ENCODE measurements at places on chromosomes 16 and 17.

- no peak for DNase-seq
Measured at GRCh38 chr17:61869138-61869537, 5.8 kb upstream of the BRIP1 start.

DNA sequence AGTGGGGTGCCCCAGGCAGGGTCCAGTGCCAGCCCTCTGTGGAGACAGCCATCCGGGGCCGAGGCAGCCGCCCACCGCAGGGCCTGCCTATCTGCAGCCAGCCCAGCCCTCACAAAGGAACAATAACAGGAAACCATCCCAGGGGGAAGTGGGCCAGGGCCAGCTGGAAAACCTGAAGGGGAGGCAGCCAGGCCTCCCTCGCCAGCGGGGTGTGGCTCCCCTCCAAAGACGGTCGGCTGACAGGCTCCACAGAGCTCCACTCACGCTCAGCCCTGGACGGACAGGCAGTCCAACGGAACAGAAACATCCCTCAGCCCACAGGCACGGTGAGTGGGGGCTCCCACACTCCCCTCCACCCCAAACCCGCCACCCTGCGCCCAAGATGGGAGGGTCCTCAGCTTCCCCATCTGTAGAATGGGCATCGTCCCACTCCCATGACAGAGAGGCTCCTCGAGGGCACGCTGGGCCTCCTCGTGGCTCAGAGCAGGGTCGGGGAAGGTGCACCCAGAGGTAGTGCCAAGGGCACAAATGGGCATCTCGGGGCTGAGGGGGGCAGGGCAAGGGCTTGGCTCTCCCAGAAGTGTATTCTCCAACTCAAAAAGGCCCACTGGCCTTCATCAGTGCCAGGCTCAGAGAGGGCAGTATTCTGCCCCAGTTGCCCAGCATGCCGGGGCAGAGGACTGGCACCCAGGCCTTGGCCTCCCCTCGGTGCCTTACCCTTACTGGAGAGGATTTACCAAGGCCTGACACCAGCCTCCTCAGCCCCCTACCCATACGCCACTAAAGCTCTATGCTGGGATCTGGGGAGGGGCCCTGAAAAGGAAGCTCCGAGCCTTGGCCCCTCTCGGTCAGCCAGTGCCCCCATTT is at the start of gene CDH5:
Gene CDH5 (plus strand): TSS at position 259 of the 867 bp plus-strand sequence. CDS start 12,647 bp downstream, outside the sequence.
- no peak for DNase-seq

- no peak for DNase-seq
Measured at GRCh38 chr16:87550495-87550961, 51.8 kb upstream of the JPH3 start.

- DNase-seq, result no peak
Measured at GRCh38 chr17:21304091-21304490, 19.6 kb downstream of the MAP2K3 start.

GRCh38 chr16:6692874-6693273 is 639.8 kb upstream of the RBFOX1 start:
- DNase-seq, result no peak

DNA sequence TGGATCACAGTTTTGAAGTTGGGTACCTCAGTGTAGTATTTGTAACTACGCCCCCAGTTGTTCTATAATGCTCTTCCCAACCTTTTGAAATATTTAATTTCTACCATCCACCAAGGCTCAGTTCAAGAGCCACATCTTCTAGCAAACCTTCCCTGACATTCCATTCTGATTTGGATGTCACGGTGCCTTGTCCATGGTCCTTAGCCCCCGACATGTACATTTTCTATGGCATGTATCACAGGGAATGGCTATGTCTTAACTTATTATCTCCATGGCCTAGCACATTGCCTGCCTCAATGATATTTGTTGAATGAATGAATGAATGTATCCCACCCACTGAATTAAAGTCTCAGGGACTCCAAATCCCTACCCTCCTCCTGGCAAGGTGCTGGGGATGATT is 6.4 kb upstream of the KRT28 start:
- DNase-seq, result no peak

GRCh38 chr17:60159479-60159866 is 9.7 kb downstream of the CA4 start:
- DNase-seq, result no peak

- no peak for DNase-seq
Measured at GRCh38 chr17:66541461-66542128, 239.2 kb downstream of the PRKCA start.

DNA sequence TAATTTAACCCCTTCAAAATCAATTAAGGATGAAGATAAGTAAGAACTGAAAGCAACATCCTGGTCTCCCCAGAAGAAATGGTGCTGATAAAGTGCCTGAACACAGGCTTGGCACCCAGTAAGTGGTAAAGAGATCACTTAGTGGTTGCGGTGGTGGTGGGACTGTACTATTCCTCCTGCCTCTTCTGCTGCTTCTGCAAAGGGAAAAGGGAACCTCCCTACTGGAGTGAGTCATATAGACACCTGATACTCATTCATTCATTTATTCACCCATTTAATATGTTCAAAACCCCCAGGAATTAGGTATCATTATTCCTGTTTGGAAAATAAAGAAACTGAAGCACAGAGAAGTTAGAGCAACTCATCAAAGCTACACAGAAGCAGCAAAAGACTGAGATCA is 60.6 kb downstream of the CDYL2 start:
- no peak for DNase-seq

- DNase-seq, result no peak
Measured at GRCh38 chr16:85746460-85747215, 4.3 kb downstream of the C16orf74 start.

DNA sequence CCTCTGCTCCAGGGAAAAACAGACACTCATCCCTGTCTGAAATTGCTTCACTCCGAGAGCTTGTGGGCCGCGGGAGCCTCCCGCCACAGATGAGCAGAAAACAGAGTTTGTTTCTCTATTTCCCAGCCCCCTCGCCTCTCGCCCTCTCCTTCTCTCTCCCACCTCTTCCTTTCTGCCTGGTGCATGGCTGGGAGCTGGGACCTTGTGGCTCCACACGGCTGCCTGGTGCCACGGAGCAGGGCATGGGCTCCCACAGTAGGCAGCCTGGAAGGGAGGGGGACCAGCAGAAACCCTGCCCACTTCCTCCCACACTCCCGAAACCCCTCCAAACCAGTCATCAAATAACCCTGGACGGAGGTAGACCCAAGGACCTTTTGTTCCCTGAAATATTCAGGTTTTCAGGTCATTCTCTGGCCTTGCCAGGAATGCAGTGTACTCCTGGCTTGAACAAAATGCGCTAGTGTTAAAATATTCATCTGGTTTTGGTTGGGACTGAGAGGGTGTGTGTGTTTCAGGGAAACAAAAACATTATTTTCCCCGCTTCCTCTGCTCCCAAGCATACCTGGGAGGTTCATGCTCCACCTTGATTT is 204.9 kb downstream of the C16orf78 start:
- no peak for DNase-seq

DNA sequence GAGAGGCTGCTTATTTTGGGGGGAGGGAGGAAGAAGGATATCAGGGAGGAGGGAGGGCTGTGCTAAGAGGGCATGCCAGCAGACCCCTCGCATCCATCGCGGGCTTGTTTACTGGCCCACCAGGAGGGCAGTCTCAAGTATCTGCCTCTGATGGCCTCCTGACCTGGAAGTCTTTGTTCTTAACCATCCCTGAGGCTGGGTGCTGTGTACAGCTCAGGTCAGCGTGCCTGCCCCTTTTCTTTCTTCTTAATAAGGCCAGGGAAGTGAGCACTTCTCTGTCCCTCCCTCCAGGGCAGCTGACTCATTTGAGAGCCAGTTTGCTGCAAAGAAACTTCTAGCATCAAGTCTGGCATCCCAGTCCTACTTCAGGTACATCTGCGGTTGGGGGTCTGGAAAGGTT is 157.0 kb downstream of the CCDC182 start:
- DNase-seq, result no peak

GRCh38 chr17:57518587-57519581 is 226.2 kb downstream of the CCDC182 start:
- no peak for DNase-seq

DNA sequence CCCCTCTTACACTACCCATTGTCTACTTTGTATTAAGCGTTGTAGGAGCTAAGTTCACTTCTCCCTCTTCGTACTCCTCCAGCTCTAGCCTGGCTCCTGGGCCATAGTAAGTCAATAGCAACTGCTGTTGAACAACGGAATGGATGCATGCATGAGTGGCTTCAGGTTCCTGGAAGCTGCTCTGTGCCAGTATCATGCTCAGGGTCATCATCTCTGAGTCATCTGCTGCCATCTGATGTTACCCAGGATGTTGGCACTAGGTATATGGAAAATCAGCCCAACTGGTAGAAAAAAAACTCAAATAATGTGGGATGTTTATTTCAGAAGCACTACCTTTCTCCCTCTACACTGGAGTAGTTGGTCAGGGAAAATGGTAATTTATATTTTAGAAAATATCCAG is 536.8 kb downstream of the NPIPA7 start:
- DNase-seq, result no peak

GRCh38 chr16:86195863-86196630 is 297.1 kb downstream of the IRF8 start:
- no peak for DNase-seq

DNA sequence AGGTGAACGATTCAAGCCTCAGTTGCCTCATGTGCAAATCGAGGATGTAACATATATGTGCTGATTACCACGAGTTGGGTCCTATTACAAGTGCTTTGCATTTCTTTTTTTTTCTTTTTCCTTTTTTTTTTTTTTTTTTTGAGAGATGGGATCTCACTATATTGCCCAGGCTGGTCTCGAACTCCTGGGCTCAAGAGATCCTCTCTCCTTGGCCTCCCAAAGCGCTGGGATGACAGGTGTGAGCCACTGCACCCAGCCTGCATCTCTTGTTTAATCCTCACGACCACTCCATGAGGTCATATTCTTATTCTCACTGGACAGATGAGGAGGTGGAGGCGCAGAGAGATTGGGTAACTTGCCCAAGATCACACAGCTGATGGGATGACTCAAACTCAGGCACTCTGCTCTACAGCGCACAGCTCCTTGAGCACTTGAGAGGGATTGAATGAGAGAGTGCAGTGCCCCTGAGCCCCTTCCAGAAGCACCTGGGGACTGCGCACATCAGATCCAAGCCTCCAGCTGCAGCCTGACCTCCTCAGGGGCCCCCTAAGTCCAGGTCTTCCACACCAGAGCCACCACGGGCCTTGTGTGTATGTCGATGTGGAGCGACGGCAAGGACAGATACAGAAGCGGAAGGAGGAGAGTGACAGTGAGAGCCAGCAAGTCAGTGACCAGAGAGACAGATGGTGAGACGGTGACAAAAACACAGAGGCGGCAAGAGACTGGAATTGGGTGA is 4.9 kb downstream of the STX1B start:
- no peak for DNase-seq

DNA sequence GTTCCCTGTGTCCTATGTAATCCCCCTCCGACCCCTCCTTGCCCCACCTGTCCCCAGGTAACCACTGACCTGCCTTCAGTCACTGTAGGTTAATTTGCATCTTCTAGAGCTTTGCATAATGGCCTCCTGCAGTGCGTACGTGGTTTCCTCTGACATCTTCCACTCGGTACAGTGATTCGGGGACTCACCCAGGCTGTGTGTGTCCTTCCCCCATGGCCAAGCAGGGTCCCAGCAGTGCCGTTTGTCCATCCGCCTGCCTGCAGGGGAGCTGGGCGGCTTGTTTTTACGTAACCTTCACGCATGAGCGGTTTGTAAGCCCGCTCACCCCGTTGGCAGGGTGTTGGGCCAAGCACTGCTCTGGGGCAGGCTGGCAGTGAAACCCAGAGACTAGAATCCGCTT is 7.9 kb downstream of the MAPK8IP3 start:
- no peak for DNase-seq

- DNase-seq, result peak; percentile 76
Measured at GRCh38 chr16:1492923-1493745, at the start of gene TELO2. TELO2 (plus strand) TSS chr16:1493360; CDS start chr16:1494282, 922 bp downstream.

GRCh38 chr17:17423656-17424055 is 53.1 kb upstream of the MED9 start:
- DNase-seq, result no peak

DNA sequence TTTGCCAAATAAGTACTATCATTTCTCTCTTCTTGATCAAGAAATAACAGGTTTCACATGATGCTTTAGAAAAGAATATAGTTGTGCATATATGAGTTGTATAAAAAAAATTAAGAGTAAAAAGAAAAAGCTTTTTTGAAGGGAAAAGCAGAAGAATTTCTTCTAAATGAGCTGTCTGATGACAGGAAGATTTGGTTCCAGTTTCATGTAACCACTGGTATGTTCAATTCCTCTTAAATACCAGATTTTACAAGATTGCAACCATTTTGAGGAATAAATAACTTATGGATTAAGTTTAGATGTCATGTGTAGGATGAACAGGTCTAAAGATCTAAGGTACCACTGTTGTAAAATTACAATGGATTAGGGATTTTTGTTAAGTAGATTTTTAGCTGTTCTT is 45.0 kb downstream of the VMP1 start:
- DNase-seq, result no peak

- DNase-seq, result peak; percentile 69
Measured at GRCh38 chr17:65137021-65137939, at the start of gene RGS9. RGS9 (plus strand) TSS chr17:65137370; CDS start chr17:65137541, 171 bp downstream.

DNA sequence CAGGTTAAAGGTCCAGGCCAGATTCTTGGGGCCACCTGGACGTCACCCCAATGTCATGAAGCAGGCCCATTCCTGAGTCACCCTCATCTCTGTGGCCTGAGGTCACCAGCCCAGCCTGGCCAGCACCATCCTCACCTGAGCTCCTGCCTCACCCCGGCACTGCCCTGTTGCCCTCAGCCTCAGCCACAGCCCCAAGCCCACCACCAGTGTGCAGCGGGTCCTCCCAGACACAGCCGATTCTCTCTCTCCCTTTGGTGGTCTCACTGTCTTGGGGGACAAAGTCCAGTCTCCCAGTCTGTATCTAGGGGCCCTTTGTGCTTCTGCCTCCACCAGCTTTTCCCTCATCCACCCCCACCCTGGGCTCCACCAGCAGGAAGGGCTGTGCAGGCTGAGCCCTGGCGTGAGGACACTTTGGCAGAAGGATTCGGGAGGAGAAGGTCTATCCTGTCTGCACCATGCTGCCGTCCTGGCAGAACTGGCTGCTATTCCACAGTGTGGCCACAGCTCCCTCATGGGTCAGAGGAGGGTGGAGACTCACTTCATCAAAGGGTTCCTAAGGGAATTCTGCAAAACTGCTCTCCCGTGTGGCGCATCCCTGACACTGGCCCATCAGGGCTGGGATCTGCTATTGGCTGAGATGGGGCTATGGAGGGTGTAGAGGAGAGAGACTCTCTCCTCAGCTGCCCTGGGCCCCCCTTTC is 64.3 kb downstream of the PRMT7 start:
- no peak for DNase-seq

GRCh38 chr16:15961060-15961511 is 11.7 kb downstream of the ABCC1 start:
- peak; percentile 45 for DNase-seq

DNA sequence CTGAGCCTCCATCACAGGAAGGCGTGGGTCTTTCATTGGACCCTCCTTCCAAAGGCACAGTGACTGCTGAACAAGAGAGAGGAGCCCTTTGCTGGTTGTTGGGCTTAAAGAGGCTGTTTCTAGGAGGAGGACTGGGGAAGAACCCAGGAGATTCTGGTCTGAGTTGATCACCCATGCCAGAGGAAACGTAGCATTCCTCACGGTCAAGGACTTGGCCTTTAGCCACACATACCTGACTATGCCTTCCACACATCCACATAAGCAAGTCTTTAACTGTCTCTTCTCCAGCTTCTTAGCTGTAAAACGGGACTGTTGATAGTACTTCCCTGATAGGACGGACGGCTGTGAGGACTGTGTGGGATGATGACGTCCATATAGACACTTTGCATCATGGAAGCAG is 149.8 kb upstream of the IRX3 start:
- no peak for DNase-seq
